ENCODE measurements at places on chromosomes 6 and 20.

- H3K4me1 ChIP-seq, result no peaks in the 10 kb centered on the region
- DNase-seq, result no peak
- no peaks in the 10 kb centered on the region for H3K36me3 ChIP-seq
- no peak overlapping the region for H3K4me3 ChIP-seq
- no peaks in the 10 kb centered on the region for H3K27me3 ChIP-seq
- H3K27ac ChIP-seq, result no peak overlapping the region
Measured at GRCh38 chr6:136173519-136174507, 76.3 kb downstream of the MTFR2 start.

GRCh38 chr20:15916623-15917022 is 656.6 kb downstream of the KIF16B start:
- no peaks in the 10 kb centered on the region for H3K36me3 ChIP-seq
- H3K4me1 ChIP-seq, result no peaks in the 10 kb centered on the region
- H3K27me3 ChIP-seq, result no peaks in the 10 kb centered on the region
- H3K4me3 ChIP-seq, result no peak overlapping the region
- no peak overlapping the region for H3K27ac ChIP-seq
- DNase-seq, result no peak

DNA sequence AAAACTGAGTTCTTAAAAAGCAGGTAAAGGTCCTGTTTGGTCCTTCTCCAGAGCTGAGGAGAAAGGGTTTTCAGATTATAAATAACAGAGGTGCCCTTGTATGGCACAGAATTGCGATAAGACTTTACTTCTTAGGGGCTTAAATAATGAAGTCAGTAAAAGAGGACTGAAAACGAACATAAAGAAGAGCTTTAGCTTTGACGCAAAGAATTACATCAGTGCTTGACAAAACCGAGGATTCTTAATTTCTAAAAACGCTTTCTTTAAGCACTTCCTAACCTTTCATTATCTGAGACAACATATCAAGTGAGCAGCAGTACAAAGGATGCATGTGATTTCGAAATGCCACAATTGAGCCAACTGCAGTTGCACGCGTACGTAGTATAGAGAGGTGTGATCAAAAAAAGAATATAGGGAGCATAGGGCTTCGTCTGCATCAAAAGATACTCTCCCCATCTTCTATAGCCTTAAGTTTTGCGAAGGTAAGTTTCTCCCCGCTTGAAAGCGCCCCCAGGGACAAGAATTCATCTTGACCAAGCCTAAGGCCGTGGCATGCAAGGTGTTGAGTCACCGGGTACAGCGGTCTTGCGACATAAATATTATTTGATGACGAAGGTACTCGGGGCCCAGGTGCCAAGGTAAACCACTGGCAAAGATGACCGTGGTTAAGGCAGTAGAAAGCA is 778 bp upstream of the LOC128125822 start:
- peak overlapping the region; percentile 97 for H3K27ac ChIP-seq
- H3K36me3 ChIP-seq, result peaks cover 8% of the 10 kb centered on the region
- H3K4me3 ChIP-seq, result peak overlapping the region; percentile 94
- DNase-seq, result no peak
- peaks cover 11% of the 10 kb centered on the region for H3K4me1 ChIP-seq

DNA sequence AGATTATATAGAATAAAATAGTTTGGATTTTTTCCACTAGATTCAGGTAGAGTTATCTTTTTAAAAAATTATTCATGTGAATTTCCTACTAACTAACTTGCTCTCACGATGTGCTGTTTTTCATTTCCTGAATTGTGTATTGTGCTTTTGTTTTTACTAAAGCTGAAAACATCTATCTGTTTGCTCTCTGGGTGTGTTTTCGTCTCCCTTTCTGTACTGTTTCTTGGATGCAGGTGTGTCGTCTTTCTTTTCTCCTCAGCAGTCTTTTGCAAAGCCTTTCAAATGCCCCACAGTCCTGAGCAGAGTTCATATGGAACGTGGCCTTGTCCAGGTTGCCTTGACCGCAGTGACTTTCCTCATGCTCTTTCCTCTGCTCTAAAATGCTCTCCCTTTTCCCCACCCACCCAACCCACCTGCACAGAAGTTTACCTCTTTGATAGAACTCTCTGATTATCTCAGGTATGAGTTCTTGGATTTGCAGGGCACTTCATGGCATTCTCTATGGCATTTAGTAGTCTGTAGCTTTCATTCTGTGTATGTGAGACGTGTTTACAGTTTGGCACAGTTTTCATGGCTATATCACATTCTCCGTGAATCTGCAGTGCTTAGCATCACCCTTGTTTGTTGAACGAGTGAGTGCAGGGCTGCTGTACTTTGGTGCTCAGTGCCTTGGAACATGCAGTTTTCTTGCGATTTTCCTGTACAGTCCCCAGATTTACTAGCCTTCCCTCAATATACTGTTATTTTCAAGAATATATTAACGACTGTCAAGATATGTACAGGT is 77.1 kb downstream of the FARS2 start:
- DNase-seq, result no peak
- H3K27me3 ChIP-seq, result no peaks in the 10 kb centered on the region
- no peak overlapping the region for H3K27ac ChIP-seq
- H3K4me1 ChIP-seq, result no peaks in the 10 kb centered on the region

GRCh38 chr20:38692436-38693411 is 31.6 kb upstream of the SLC32A1 start:
- H3K4me1 ChIP-seq, result peaks cover 11% of the 10 kb centered on the region
- H3K36me3 ChIP-seq, result no peaks in the 10 kb centered on the region
- H3K27me3 ChIP-seq, result peaks cover 16% of the 10 kb centered on the region
- peak; percentile 68 for DNase-seq
- H3K4me3 ChIP-seq, result no peak overlapping the region

GRCh38 chr20:58219342-58219700 is 9.1 kb downstream of the ANKRD60 start:
- no peaks in the 10 kb centered on the region for H3K4me1 ChIP-seq
- no peak overlapping the region for H3K4me3 ChIP-seq
- peaks cover 46% of the 10 kb centered on the region for H3K27me3 ChIP-seq
- H3K27ac ChIP-seq, result no peak overlapping the region
- H3K36me3 ChIP-seq, result no peaks in the 10 kb centered on the region

DNA sequence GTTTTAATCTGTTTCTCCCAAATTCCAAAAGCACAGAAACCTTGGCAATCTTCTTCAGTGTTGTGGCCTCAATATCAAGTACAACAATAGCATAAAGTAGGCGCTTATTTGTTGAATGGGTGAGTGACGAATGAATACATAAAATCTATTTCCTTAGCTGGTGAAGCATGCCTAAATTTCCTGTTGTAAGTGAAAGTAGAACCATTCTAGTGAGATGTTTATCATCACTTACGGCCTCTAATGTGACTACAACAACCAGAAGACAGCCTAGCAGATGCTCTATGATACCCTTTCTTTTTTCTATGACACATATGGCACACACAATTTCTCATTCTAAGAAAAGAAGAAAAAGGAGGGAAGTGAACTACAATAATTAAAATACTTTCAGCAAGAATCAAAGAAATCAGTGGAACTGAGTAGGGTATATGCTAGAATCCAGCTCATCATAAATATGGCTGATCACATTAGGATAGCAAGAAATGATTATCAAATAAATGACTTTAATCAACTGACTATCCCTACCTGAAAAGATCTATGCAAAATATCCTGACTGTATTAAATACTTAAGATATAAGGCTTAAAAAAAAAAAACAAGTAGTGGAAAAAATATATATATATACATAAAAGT is 67.4 kb downstream of the BTBD9 start:
- no peaks in the 10 kb centered on the region for H3K4me1 ChIP-seq
- DNase-seq, result no peak
- no peak overlapping the region for H3K4me3 ChIP-seq
- H3K36me3 ChIP-seq, result no peaks in the 10 kb centered on the region
- no peak overlapping the region for H3K27ac ChIP-seq
- no peaks in the 10 kb centered on the region for H3K27me3 ChIP-seq

DNA sequence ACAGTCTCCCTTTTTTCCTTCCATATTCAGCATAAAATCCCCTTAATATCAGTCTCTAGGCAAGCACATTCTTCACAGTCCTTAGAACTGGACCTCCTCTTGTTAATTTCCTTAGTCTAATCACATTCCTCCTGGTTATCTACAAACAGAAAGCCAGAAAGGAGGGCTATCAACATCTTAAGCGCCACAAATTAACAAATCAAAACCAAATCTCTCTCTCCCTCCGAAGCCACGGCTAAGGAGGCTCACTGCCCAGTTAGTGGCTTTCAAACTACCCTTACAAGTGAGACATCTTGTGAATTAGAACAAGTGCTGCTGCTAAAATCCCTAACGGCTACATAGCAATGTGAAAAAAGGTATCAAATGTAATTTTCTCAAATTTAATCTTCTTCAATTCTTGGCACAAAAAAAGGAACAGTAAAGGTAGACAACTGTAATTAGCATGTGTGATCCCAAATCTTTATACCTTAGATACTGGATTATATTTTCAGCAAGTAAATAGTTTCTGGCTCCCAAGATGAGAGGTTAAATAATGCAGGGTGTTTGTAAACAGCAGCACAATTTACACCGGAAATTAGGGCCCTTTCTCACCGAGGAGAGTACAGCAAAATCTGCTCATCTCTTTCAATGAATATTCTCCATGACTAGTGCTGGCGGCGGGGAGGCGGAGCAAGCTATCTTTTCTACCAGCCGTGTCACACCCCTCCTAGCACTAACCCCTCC is 1.4 kb upstream of the TRIM39 start:
- H3K27me3 ChIP-seq, result no peaks in the 10 kb centered on the region
- peak; percentile 93 for DNase-seq
- H3K4me1 ChIP-seq, result peaks cover 22% of the 10 kb centered on the region

GRCh38 chr20:58973866-58974265 is 7.2 kb upstream of the NELFCD start:
- no peak overlapping the region for H3K4me3 ChIP-seq
- peaks cover 16% of the 10 kb centered on the region for H3K27me3 ChIP-seq
- no peaks in the 10 kb centered on the region for H3K36me3 ChIP-seq
- no peak for DNase-seq
- H3K4me1 ChIP-seq, result no peaks in the 10 kb centered on the region

DNA sequence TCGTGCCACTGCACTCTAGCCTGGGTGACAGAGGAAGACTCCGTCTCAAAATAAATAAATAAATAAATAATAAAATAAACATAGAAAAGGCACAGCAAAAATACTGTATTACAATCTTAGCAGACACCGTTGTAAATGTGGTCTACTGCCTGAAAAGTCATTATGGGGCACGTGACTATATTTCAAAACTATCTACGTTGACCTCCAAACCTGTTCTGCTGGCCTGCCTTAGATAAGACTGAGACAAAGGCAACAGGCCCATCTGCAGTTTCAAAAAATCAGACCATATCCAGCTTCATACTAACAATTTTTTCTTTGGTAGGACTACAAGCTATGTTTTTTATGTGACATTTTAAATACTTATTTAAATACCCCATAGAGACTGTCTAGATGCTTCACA is 59.1 kb downstream of the AGPAT4 start:
- no peak overlapping the region for H3K4me3 ChIP-seq
- no peaks in the 10 kb centered on the region for H3K27me3 ChIP-seq
- H3K27ac ChIP-seq, result peak overlapping the region; percentile 56
- DNase-seq, result peak; percentile 75
- H3K4me1 ChIP-seq, result peaks cover 10% of the 10 kb centered on the region

DNA sequence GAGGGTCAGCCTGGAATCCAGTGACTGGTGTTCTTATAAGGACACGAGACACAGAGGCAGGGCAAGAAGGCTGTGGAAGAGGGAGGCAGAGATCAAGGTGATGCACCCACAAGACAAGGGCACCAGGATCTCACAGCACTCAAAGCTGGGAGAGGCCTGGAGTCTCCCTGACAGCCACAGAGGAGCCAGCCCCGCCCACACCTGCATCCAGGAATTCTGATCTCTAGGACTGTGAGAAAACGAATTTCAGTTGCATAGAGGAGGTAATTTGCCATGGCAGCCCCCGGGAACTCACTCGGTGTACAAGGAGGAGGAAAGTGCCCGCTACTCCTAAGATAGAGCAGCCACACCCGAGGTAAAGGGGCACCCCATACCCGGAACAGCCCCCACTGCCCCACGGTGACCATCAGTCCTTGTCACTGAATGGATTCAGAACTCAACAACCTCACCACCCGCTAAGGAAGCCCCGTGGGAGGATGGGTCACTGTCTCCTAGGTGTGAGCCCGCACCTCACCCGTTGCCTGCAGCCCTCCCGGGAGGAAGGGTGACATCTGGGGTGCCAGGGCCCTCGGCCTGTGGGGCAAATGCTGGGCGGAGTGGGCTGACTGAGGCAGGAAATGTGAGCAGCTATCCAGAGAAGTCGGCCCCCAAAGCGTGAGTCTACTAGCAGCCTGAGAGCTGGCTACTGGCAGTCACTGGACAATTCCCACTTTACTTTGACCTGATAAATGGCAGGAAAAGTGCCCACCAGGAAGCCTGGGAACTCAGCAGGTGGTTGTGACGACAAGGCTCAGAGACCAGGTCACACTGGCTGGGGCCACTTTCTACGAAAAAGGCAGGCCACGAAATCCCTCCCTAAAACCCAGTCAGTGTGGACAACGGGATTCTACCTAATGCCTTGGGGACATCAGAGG is 22.4 kb downstream of the DLL1 start:
- H3K4me3 ChIP-seq, result no peak overlapping the region
- H3K27ac ChIP-seq, result no peak overlapping the region
- peaks cover 72% of the 10 kb centered on the region for H3K27me3 ChIP-seq
- H3K36me3 ChIP-seq, result no peaks in the 10 kb centered on the region

GRCh38 chr6:9086331-9086730 is 651.0 kb upstream of the SLC35B3 start:
- H3K27ac ChIP-seq, result no peak overlapping the region
- H3K27me3 ChIP-seq, result no peaks in the 10 kb centered on the region
- H3K4me3 ChIP-seq, result no peak overlapping the region
